ENCODE measurements at places on chromosomes 3 and 15.

- DNase-seq: no peak
Observed at GRCh38 chr3:191391861-191392808, 61.8 kb upstream of the UTS2B start.

GRCh38 chr3:145450018-145450682 is 710.8 kb downstream of the PLOD2 start:
- no peak for DNase-seq

DNA sequence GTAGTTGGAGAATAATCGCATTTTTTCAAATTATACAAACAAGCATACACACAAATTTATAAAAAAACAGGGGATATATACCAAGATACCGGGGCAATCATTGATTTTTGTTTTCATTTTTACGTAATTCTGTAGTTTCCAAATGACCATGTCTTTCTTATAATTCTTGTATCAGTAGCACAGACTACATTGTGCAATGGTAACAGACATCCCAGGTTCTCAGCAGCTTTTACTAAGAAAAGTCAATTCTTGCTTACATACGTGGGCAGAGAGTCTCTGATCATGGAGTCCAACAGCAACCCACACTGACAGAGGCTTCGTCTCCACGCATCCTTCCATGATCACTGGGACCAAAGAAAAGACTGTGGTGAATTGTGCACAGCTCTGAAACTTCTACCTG is 441.3 kb downstream of the TBL1XR1 start:
- DNase-seq: no peak

DNA sequence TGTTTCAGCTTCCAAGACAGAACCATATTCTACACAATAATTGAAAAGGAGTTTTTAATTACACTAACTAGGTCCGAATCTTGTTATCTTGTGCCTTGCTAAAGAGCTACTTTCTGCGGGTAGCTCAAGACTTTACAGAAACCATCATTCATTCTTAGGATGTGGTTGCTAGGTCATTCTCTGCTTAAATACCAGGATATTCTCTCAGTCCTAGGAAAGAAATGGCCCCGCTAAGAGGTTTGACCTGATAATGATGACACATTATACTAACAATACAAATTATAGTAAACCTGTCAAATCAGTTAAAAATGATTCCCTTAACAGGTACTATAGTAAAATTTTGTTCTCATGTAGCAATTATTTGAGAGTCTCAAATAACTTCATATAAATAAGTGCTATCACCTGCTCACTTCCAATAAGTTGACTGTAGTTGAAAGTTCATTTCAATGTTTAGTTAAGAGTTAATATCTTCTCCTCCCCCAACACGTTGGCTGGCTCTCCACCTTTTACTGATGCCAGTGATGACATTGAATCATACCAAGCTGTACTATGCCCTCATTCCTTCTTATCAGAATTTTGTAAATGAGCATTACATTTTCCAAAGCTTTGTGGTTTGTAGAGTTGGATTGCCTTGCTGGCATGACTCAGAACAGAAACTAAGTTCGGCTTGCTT is 3.6 kb upstream of the C3orf85 start:
- no peak for DNase-seq

DNA sequence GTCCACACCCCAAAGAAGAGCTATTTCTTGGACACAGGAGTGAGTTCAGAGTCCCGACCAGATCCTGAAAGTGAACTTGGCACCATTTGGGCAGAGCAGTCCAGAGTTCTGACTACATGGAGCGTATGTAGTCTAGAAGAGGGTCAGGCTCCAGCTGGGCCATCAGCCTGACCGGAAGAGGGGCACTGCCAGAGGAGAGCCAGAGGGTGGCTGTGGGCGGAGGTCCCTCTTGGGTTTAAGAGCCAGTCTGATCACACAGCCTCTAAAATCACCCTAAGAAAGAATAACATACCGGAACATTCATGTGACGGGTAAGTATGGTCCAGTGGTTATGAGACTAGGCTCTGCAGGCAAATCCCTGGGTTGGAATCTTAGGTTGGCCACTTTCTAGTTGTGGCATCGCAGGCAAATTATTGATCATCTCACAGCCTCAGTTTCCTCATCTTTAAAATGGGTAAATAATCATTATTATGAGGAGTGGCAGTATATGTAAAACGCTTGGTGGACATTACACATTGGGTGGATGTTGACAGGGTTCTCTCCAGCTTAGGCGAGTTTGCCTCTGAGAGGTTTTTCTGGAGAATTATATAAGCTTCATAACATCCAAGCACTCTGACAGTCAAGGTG is 2.1 kb upstream of the RAP2B start:
- no peak for DNase-seq

- no peak for DNase-seq
Observed at GRCh38 chr3:161142486-161142885, 37.3 kb upstream of the B3GALNT1 start.

- no peak for DNase-seq
Observed at GRCh38 chr3:143571548-143571947, 276.7 kb downstream of the SLC9A9 start.

DNA sequence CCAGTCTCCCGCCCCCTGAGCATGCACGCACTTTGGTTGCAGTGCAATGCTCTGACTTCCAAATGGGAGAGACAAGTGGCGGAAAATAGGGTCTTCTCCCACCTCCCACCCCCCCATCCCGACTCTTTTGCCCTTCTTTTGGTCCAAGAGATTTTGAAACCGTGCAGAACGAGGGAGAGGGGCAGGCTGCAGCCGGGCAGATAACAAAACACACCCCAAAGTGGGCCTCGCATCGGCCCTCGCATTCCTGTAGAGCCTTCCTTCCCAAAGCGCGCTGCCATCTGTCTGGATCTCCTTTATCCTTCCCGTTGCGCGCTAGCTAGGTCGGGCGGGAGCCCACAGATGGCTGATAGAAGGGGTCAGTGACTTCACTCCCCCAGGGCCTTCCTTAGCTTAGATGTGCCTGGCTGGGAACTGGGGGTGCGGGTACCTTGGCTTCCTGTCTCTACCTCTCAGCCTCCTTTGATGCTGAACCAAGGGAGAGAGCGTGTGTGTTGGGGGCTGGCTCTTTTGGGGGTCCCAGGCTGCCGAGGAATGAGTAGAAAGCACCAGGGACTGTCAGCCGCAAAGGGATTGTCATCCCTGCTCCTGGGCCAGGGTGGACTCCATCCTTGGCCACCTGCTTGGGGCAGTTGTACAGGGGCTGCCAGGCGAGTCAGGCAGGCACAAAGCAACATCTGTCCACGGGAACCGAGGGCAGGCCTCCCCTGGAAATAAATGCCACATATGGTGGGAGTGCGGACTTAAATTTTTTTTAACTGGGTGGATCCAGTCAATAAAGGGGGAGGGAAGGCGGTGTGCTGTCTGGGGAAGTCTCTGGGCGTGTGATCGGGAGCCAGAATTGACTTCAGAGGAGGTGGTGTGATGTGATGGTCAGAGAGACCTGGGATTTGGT is 1.8 kb downstream of the SMAD3 start:
- no peak for DNase-seq

DNA sequence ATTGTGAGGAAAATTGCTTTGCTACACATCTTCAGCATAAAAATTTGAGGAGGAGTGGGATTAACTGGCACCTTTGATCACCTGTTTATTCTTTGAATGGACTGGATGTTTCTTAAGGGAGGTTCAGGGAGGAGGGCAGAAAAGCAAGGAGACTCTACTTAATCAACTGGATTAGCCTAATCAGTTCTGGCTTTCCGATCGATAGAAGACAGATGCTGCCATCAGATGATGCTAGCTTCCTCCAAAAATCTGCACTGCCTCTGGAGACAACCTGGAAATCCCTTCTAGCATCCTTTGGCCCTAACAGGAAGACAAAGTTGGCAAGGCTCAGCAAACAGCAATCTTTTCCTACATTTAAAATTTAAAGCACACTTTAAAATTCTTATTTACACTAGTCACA is 197.8 kb downstream of the EBLN2 start:
- DNase-seq: no peak

- DNase-seq: no peak
Observed at GRCh38 chr15:60043744-60044435, 39.8 kb downstream of the FOXB1 start.

Measured in NCI-H146 (cell line).